Stimulated activated CD8-positive, alpha-beta memory T cell treated with anti-CD3 and anti-CD28 coated beads, Interleukin-7, amount 100 ng/mL, for 1 hour (primary cell): ENCODE measurements at places on chromosomes 12 and 14.

- DNase-seq, result no peak
Observed at GRCh38 chr12:102740141-102740955, 176.7 kb downstream of the PAH start.

DNA sequence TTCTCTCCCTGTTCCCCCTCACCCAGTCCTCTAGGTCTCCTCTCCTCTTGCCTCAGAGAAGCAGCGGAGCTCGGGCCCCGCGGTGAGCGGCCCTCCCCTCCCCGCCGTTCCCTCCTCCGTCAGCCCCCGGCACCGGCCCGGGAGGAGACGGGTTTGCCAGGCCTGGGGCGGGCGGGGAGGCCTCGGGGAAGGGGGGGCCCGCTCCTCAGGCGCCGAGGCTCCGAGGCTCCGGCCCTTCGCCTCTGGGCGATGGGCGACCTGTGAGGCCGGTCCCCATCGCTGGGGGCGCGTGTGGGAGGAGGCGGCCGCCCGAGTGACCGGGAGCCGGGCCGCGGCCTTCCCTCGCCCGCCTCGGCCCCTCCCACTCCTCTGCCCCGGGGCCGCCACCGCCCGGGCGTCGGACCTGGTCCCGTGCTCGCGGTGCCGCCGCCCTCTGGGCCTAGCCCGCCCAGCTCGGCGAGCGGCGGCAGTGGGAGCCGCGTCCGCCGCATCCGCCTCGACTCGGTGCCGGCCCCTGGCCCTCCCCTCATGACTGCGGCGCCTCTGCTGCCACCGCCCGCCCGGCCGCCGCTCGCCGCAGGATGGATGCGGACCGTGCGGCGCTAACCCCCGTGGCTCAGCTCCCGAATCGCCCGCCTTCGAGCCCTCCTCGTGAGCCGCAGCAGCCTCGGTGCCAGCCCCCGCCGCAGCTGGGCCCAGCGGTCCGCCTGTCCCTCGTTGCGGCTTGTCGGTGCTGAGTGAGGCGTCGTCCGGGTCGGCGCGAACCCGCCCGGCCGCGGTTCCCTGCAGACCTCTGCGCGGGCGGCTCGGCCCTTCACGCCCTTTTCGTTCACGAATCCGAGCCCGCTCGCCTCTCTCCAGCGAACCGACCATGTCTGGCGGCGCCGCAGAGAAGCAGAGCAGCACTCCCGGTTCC lies 574 bp downstream of the WNK1 start:
- DNase-seq, result no peak

GRCh38 chr14:89399594-89400068 lies 17.4 kb downstream of the FOXN3 start:
- DNase-seq, result no peak

DNA sequence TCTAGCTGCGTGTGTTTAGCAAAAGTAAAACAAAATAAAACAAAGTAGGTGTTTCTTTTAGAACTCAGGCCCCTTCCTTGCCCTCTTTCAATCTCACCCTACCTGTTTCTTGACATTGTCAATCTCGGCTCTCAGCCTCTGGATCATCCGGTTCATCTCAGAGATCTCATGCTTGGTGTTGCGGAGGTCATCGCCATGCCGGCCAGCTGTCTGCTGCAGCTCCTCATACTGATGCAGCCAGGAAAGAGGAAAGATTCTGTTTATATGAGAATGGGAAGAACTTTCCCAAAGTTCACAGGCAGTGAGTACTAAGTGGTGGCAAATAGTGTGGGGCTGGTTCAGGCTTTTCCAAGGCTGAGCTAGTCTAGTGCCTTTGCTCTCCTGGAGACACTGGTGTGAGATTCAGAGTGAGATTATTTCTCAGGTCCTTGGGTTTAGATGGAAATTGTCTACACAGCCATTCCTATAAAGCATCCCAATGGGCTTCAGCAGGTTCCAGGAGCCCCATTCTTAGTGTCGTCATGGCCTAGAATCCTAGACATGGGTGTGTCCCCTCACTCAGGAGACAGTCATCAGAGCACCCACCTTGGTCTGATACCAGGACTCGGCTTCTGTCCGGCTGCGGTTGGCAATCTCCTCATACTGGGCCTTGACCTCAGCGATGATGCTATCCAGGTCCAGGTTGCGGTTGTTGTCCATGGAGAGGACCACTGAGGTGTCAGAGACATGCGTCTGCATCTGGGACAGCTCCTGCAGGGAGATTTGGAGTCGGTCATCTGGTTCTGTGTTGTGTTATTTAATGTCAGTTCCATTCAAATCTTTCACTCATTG lies 3.0 kb downstream of the KRT5 start:
- no peak for DNase-seq
